ENCODE measurements at places on chromosomes 2 and 18.

GRCh38 chr2:41695198-41696113 lies 352.4 kb upstream of the PKDCC start:
- no peak for DNase-seq

GRCh38 chr18:70559446-70559845 lies 270.6 kb downstream of the SOCS6 start:
- DNase-seq: no peak

DNA sequence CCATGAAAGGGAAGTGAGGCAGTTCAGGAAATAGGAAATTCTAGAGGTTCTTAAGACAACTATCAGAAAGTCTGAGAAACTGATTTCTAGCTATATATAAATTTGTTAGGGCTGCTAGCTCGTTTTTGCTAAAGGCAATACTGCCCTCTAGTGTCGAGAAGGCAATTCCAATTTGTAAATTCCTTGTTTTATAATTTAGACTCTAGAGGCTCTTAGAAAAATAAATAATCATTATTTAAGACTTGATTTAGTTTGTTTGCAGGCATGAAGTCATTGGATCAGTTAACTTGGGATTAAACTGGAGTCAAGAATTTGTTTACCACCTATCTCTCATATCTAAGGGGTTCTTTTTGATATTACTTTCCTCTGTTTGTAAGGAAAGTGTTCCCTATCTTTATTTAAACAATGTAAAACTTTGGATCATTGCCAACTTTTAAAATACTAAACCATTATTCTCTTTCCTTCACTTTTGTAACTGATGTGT lies 66.2 kb downstream of the ACVR2A start:
- peak; percentile 6 for DNase-seq

DNA sequence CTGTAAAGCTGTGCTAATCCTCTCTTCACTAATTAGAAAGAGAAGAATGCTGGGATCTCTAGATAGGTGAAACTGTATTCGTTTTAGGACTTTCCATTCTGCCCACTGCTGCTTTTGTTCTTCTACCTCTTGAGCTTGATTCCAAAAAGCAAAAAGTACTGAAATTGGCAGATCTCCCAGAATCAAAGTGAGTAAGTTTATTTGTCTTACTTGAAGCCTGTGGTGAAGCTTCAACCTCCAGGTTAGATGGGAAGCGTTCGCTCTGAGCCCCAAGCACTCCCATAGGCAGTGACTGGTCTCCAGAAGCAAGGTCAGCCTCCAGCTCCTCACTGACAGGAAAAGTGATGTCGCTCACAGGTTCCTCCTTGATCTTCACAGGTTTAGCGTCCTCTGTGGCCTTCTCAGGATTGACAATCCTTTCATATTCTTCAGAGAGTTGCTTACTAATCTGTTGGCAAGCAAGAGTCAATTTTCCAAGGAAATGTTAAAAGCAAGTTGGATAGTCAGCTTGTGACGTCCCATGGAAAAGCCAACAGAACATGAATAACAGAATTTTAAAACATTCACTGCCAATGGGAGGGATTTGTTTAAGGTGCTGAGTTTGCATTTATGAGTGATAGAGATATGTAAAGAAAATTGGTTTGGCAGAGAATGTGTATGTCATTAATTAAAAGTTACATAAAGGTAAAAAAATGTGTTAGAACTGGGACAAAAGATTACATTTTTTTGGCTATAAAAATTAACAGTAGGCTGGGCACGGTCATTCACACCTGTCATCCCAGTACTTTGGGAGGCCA lies 8.1 kb downstream of the SUPT7L start:
- no peak for DNase-seq

- peak; percentile 29 for DNase-seq
Measured at GRCh38 chr18:34977838-34978532, 63.2 kb upstream of the MAPRE2 start.

Measured in stimulated activated CD8-positive, alpha-beta memory T cell treated with anti-CD3 and anti-CD28 coated beads, Interleukin-12 subunit alpha, Interleukin-12 subunit beta, amount 100 ng/mL, for 1 hour (primary cell).